ENCODE measurements at places on chromosomes 2 and 18. TPM values are rescaled to one million over a fixed set of nuclear protein-coding genes. Genes with fewer than 3 reads are reported as not detected.

Gene AAK1
- total RNA-seq = 50.5 TPM

Gene DSC2
- 0.07 TPM for total RNA-seq

Gene SLC19A3
- total RNA-seq = 0.78 TPM

Gene ZEB2
- total RNA-seq = 136 TPM

Gene MLPH
- total RNA-seq = 14.2 TPM

Gene MEP1B
- total RNA-seq = not detected

Gene NAT8
- total RNA-seq = not detected

Gene DBI
- total RNA-seq = 52.4 TPM

Gene ALPP
- not detected for total RNA-seq

Gene PSMA8
- not detected for total RNA-seq

Gene SERPINB4
- not detected for total RNA-seq

All from smooth muscle cell of the pulmonary artery (primary cell).